ENCODE measurements at places on chromosomes 1 and 21.

- DNase-seq: no peak
- H3K4me1 ChIP-seq: no peaks in the 10 kb centered on the region
- no peak overlapping the region for H3K27ac ChIP-seq
- H3K4me3 ChIP-seq: no peak overlapping the region
These were observed 387.8 kb upstream of the RUNX1 start for GRCh38 chr21:35436899-35437298.

- DNase-seq: no peak
- H3K4me1 ChIP-seq: no peaks in the 10 kb centered on the region
- H3K36me3 ChIP-seq: no peaks in the 10 kb centered on the region
- no peak overlapping the region for H3K4me3 ChIP-seq
- H3K27me3 ChIP-seq: no peaks in the 10 kb centered on the region
These were observed 206.6 kb downstream of the DSCAM start for GRCh38 chr21:40640266-40640789.

DNA sequence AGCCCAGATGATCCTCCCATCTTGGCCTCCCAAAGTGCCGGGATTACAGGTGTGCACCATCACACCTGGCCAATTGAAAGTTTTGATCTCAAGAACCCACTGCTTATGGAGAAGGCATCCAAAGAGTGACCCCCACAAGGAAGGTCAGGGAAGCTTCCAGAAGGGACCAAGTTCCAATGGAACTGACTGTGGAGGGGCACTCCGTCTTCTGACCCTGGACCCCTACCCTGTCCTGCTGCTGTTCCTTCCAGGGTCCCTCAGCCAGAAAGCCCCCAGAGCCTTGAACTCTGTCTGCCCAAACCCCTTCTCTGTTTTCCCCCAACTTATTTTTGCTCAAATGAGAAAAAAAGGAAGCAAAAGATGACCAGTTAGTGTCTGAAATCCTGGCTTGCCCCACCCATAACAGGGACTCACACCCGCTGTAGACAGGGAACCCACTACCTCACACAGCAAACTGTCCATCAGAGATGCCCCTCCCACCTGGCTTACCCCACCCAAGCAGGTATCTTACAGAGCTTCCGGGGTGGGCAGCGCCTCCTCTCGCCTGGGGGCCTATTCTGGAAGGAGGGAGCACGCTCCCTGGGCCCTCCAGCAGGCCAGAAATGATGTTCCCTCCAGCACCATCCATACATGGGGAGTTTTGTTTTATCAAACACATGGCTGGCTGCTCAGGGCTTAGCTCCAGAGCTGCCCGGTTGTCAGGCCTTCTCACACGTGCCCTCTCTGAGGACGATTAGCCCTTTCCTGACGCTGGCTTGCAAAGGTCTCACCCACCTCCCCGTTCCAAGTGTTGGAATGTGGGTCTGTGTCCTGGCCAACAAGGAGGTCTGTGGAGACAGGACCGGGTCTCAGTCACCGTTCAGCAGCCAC, 3.1 kb upstream of the WNT3A start:
- no peak overlapping the region for H3K27ac ChIP-seq
- H3K36me3 ChIP-seq: no peaks in the 10 kb centered on the region
- H3K4me1 ChIP-seq: no peaks in the 10 kb centered on the region
- no peak overlapping the region for H3K4me3 ChIP-seq

DNA sequence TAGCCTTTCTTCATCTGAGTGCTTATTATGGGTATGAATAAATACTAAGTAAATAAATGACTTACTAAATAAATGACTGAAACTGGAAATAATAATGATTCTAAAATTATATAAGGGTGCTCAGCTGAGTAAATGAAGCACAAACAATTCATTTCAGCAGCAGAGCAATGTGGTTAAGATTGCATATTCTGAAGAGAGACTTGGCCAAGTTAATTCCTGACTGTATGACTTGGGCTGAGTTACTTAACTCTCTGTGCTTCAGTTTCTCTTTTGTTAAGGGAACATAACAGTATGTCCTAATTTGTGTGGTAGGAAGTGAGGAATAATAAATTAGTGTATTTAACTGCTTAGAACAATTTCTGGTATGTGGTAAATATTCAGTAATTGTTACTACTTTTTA, 19.1 kb downstream of the AGL start:
- peaks cover 22% of the 10 kb centered on the region for H3K36me3 ChIP-seq
- no peak for DNase-seq
- H3K4me1 ChIP-seq: no peaks in the 10 kb centered on the region
- no peaks in the 10 kb centered on the region for H3K27me3 ChIP-seq

DNA sequence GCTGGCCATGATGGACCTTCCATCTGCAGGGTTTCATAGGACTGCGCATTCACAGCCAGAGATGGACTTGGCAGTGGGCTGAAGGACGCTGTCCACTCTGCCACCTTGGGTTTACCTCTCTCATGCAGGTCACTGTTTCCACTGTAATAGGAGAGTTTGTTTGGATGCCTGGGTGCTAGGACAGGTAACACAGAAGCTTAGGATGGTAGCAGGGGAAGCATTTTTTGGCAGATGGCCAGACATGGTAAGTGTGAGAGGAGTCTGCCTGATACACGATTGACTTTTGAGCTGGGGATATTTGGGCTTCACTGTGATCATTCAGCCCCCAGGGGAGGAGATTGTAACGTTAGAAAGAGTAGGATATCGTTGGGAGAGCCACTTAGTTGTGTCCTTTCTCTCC, 11.8 kb downstream of the PSEN2 start:
- H3K27ac ChIP-seq: peak overlapping the region; percentile 45
- DNase-seq: no peak
- no peaks in the 10 kb centered on the region for H3K27me3 ChIP-seq

DNA sequence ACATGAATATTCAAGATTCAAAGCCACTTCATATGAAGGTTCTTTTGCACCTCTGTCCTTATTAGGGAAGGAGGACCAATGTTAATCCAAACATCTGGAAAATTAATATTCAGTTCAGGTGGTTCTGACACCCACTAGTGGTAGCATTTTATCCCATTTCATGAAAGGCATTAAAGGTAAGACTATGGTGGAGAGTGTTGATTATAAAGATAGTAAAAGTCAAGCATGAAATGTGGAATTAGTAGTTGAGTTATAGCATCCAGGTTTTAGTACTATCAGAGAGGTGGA, 17.5 kb upstream of the YTHDF2 start:
- no peak overlapping the region for H3K27ac ChIP-seq
- DNase-seq: no peak
- peaks cover 2% of the 10 kb centered on the region for H3K36me3 ChIP-seq

DNA sequence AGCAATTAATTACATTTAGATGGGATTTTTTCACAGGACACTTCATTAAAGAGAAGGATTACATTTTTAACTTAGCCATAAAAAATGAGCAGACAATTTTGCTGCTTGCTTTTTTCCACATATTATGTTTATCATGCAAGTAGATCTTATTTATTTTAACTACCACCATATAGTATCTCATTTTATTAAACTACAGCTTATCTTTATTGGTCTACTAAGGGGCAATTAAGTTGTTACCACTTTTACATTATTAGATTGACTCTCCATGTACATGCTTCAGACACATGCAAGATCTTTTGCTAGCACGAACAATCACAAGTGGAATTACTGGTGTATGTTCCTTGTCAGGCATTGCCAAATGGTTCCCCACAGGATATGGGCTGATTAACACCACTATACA, 99.8 kb upstream of the NFIA start:
- no peak for DNase-seq
- H3K27me3 ChIP-seq: no peaks in the 10 kb centered on the region
- H3K27ac ChIP-seq: no peak overlapping the region
- H3K4me3 ChIP-seq: no peak overlapping the region
- H3K36me3 ChIP-seq: no peaks in the 10 kb centered on the region
- H3K4me1 ChIP-seq: peaks cover 9% of the 10 kb centered on the region

GRCh38 chr1:21090463-21090862, 86.2 kb downstream of the EIF4G3 start:
- H3K4me1 ChIP-seq: no peaks in the 10 kb centered on the region
- H3K27me3 ChIP-seq: no peaks in the 10 kb centered on the region

GRCh38 chr1:113135460-113135859, 62.5 kb downstream of the LRIG2 start:
- H3K36me3 ChIP-seq: no peaks in the 10 kb centered on the region
- H3K4me3 ChIP-seq: no peak overlapping the region
- H3K27ac ChIP-seq: no peak overlapping the region
- no peaks in the 10 kb centered on the region for H3K27me3 ChIP-seq

DNA sequence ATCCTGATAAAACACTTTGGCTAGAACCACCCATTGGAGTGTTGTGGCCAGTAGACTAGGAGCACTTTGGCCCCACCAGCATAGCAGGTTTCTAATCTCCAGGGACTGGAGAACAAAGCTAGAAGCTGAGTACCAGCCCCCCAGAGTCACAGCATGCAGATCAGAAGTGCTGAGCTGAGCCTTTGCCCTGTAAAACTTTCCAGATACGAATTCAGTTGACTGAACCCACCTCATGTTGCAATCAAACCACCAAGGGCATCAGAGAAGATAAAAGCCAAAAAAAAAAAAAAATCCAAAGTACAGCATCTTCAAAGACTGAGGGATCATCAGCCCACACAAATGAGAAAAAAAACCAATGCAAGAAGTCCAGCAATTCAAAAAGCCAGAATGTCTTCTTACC, 8.7 kb upstream of the CD53 start:
- H3K27me3 ChIP-seq: no peaks in the 10 kb centered on the region
- no peak overlapping the region for H3K27ac ChIP-seq
- no peaks in the 10 kb centered on the region for H3K36me3 ChIP-seq
- H3K4me1 ChIP-seq: no peaks in the 10 kb centered on the region
- DNase-seq: no peak

DNA sequence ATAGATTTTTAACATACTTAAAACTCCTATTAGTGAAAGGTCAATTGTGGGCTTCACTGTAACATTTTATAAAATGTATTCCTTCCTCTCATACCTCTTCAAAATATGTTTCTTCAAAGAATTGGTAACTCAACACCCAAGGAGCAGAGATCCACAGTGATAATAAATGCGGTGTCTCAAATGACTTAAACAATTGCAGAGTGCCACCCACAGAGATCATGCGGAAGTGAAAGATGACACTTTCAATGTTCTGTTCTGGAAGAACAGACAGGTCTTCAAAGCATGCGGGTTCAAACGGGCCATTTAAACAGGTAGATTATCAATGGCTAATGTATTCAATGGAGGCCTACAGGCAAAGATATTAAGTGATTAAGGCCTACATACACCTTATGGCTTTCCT, 157.0 kb upstream of the GREM2 start:
- no peak overlapping the region for H3K27ac ChIP-seq
- no peaks in the 10 kb centered on the region for H3K4me1 ChIP-seq
- no peaks in the 10 kb centered on the region for H3K36me3 ChIP-seq
- no peaks in the 10 kb centered on the region for H3K27me3 ChIP-seq
- no peak for DNase-seq
- no peak overlapping the region for H3K4me3 ChIP-seq

GRCh38 chr1:47675047-47675675, 237.3 kb downstream of the FOXD2 start:
- no peak overlapping the region for H3K27ac ChIP-seq
- DNase-seq: peak; percentile 18
- H3K27me3 ChIP-seq: no peaks in the 10 kb centered on the region
- no peaks in the 10 kb centered on the region for H3K4me1 ChIP-seq

GRCh38 chr1:33576821-33577599, 104.6 kb downstream of the ZSCAN20 start:
- no peak for DNase-seq
- H3K4me3 ChIP-seq: no peak overlapping the region
- H3K4me1 ChIP-seq: no peaks in the 10 kb centered on the region

Measured in right lobe of liver (tissue), 6 donors.